CD4-positive, alpha-beta T cell treated with Interleukin-6 at 100 ng/mL for 8 hours (primary cell): ENCODE measurements at places on chromosomes 2 and 18.
A peak's percentile ranks its signal among the peaks of the same experiment; 100 is the strongest.

DNA sequence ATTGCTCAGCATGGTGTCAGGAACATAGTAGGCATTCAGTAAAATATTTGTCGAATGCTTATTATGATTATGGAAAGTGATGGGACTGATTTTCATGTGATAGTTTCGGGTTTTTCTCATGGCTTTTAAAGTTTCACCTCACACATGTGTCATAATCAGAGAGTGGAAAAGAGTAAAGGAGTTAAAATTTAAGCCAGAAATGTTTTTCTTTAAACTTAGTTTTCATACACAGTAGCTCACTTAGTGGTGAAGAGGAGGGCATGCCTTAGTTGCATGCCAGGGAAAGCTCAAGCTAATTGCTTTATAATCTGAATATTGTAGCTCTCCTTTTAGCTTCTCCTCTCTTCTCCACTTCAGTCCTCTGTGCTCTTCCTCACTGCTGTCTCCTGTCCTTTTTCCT lies 38.0 kb downstream of the EHBP1 start:
- no peak for DNase-seq

DNA sequence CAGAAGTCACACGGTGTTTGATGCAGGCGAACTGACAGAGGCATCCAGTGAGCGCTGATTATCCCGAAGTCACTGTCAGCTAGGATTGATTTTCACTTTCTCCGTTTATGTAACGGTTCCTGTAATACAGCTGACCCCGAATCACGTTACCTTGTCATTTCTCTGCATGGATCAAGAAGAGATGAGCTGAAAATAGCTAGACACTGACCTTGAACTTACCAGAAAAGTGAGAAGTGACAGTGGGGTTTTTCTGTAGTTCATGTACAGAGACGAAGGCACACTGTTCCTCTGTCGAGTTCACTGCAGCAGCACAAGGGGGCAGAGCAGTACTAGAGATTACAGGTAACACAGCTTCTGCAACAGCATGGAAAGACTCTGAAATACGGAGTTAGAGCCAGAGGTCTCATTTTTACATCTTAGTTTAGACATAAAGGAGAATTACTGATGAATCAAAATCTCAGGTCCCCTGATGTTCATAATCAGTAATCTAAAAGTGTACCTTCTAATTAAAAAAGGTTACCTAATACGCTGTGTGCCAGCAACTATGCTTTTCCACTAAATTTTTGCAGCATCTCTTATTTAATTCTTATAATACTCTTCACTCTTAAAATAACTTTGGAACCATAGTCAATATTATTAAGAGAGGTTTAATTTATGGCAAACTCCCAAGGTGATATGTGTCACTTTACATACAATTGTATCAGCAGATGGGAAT lies 33.1 kb downstream of the ARHGAP15 start:
- DNase-seq, result peak; percentile 76

DNA sequence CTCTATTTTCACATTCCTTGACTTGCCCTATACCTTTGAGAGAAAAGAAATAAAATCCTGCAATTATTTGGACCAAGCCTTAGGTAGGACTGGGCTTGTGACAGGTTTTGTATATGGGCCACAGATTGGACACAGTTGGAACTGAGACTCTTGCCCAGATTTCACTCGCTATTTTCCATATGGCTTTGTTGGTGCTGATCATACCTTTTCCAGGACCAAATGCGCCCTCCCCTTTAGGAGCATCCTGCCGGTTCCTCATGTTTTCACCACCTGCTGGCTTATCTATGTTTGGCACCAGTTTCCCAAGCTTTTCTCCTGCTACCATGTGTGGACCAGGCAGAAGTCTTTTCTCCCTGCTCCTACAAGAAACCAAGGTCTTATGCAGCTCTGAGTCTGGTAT lies 494.9 kb downstream of the EPHA4 start:
- no peak for DNase-seq

DNA sequence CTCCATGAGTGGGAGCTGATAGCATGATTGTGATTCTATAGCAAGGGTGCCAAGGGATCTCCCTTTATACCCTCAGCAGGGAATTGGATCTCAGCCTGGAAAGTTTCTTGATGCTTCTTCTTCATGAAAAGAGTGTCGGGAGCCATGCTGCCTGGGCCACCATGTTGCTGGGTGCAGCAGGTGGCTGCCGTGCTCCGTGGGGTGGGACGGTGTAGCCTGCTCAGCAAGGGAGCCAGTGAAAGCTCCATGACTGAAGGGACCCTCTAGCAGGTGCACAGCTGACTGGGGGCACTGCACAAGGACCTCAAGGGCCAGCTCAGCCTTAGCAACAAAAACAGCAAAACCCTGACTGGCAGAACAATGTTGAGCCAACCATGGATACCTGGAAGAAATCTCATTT lies 368.9 kb upstream of the HS6ST1 start:
- DNase-seq, result no peak

GRCh38 chr2:119455066-119455718 lies 23.5 kb downstream of the TMEM37 start:
- DNase-seq, result no peak

DNA sequence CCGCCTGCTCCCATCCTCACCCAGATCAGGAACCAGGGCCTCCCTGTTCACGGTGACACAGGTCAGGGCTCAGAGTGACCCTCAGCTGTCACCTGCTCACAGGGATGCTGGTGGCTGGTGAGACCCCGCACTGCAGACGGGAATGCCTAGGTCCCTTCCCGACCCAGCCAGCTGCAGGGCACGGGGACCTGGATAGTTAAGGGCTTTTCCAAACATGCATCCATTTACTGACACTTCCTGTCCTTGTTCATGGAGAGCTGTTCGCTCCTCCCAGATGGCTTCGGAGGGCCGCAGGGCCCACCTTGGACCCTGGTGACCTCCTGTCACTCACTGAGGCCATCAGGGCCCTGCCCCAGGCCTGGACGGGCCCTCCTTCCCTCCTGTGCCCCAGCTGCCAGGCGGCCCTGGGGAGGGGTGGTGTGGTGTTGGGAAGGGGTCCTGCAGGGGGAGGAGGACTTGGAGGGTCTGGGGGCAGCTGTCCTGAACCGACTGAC lies 31.7 kb downstream of the GPC1 start:
- DNase-seq, result peak; percentile 0

DNA sequence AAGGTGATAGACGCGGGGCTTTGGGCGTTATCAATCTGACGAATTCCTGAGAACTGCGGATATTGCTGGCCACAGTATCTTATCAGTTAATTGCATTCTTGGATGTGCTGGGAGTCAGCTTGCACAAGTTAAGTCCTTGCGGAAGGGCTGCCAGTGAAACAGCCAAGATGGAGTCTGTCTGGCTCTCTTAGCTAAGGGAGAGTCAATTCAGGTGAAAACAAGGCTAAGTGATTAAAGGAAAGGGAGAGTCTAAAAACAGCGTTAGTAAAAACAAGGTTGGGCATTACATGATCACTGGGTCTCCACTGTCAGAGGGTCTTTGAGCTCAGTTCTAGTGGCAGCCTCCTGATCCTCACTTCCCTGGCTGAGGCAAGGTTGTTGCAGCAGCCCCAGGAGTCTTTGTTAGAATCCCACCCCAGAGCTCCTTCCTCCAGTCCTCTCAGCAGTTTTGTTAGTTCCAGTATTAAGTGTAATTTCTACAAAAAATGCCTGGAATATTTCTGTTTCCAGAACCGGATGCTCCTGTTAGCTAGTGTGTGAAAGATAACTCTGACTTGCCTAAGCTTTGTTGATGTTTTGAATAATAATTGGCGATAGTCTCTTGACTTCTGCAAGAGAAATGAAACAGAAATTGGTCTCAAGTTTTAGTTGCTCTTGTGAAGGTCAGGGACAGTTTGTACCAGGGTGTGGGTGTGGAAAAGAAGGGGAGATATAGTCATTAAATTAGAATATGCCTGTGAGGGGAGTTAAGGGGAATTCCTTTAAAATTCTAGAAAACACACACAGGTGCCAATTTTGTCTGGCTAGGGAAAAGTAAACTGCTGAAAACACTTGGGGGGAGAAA lies 10.6 kb downstream of the CFLAR start:
- no peak for DNase-seq

DNA sequence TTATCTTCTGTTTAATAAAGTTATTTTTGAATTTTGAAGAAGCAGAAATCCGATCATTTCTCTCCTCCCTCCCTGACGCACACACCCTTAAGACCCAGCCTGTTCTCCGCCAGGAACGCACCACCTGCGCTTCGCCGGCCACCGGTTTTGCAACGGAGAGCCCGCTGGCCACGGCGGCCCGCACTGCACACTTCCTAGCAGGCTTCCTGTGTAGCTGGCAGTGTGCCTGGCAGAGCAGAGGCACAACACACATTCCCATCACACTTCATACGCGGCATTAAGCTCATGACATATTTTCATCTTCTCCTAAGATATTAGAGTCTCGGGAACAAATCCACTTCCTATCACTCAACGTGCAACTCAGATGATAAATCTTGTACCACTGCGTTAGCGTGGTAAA lies 148.0 kb downstream of the HDAC4 start:
- DNase-seq, result no peak
